PC-9 (cell line): ENCODE measurements at places on chromosomes 6 and 20. TPM values are rescaled to one million over a fixed set of nuclear protein-coding genes. Genes with fewer than 3 reads are reported as not detected.

Gene CLVS2
- not detected in 2 replicates for total RNA-seq

Gene BTN3A1
- 28.3 and 30.4 TPM in 2 replicates for total RNA-seq

DNA sequence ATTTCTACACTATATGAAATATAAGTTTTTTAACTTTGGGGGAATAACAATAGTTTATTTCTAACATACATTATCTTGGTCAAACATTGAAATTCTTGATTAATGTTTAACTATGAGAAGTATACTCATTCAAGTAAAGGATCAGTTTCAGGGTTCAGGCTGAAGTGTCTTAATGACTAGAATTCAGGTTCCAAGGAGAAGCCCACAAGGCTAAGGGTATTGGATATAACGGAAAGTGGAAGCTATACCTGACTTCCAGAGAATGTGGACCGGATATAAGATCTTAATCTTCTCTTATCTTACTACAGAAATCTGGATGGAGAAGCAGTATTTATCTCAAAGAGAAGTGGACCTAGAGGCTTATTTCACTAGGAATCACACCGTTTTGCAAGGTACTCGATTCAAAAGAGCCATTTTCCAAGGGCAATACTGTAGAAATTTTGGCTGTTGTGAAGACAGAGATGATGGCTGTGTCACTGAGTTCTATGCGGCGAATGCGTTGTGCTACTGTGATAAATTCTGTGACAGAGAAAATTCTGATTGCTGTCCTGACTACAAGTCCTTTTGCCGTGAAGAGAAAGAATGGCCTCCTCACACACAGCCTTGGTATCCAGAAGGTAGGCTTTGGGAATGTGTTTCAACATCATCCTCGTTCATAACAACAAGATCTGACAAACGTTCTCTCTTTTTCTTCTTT lies at the start of gene TINAG:
TSS of gene TINAG (plus strand) at position 153 of the 697 bp plus-strand sequence. CDS start at position 263, 110 bp downstream.
- no peak within 1 kb of the TSS for H3K4me3 ChIP-seq
- no peak for DNase-seq
- 0 out of 2 replicates have a peak, but pooled peaks cover 4% of the 10 kb centered on the region for H3K4me1 ChIP-seq
- H3K27me3 ChIP-seq = no peaks in the 10 kb centered on the region
- H3K27ac ChIP-seq = no peak within 1 kb of the TSS

DNA sequence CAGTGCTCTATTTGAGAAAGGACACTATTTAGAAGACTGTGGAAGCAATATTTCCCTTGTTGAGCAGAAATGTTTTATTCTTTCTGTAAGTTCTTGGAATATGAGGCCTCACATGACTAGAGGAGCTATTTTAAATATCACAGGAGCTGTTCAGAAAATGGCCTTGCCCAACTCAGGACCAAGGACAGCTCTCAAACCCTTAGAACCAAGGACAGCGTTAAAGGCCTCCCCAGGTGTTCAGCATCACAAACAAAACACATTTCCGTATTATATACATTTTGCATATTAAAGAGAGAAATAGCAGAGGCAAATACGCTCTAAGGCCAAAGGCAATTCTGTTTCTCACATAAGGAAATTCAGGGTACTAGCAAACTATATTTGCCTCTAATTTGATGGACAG lies 631.4 kb downstream of the CDH26 start:
- H3K4me1 ChIP-seq = no peaks in the 10 kb centered on the region
- H3K4me3 ChIP-seq = no peak overlapping the region
- no peak for DNase-seq
- no peaks in the 10 kb centered on the region; the same call in 1 of the 2 replicates for H3K27me3 ChIP-seq

DNA sequence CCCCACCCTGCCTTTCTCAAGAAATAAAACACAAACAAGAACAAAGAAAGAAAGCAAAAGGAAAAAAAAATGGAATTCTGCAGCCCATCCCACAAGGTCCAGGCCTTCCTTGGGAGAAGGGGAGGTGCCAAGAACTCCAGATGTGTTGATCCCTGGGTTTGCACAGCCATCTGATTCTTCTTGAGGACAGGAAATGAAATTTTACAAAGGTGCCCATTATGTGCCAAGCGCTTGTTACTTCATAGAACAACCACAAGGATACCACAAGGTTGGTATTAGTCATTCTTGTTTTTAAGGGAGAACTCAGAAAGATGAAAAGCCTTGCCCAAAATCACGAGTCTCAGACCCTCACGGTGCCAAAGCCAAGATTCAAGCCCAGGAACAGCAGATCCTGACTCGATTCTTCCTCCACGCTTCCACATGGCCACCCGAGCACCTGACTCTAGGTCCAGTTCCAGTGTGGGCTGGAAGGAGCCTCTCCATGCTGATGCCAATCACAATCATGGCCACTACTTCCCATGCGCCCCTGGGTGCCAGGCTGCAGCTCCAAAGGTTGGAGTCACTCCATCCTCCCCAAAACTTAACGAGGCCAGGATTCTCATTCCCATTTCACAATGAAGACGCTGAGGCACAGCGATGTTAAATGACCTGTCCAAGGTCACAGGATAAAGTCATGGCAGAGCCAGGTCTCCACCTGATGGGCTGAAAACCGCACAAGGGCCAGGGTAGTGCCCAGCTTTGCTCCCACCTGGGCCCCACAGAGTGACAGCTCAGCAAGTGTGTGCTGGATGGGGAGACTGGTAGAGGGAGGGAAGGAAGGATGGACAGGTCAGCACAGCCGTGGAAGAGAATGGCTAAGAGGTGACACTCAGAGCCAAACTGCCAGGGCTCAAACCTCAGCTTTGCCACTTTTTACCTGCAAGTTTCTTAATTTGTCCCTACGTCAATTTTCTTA lies 66.7 kb upstream of the TOP1 start:
- H3K36me3 ChIP-seq = no peaks in the 10 kb centered on the region
- H3K27me3 ChIP-seq = peaks cover 14% of the 10 kb centered on the region
- DNase-seq = no peak
- no peaks in the 10 kb centered on the region for H3K4me1 ChIP-seq

- H3K4me1 ChIP-seq = peaks cover 74% of the 10 kb centered on the region
- H3K36me3 ChIP-seq = no peaks in the 10 kb centered on the region
- peak; percentile 9 for DNase-seq
Observed at GRCh38 chr20:20548527-20549266, 163.7 kb downstream of the RALGAPA2 start.

Gene HLA-DRA
- total RNA-seq = not detected in 2 replicates

Gene SPATA25
- 5.2 and 6.3 TPM in 2 replicates for total RNA-seq

GRCh38 chr6:116624036-116624805 lies 7.9 kb downstream of the RSPH4A start:
- H3K4me3 ChIP-seq = no peak overlapping the region
- H3K27me3 ChIP-seq = no peaks in the 10 kb centered on the region
- no peaks in the 10 kb centered on the region for H3K36me3 ChIP-seq
- DNase-seq = peak; percentile 51
- H3K27ac ChIP-seq = no peak overlapping the region
- peaks cover 10% of the 10 kb centered on the region for H3K4me1 ChIP-seq

Gene SYNE1
- 13.4 and 14.8 TPM in 2 replicates for total RNA-seq

- no peaks in the 10 kb centered on the region for H3K36me3 ChIP-seq
- peaks cover 16% of the 10 kb centered on the region for H3K4me1 ChIP-seq
- H3K27ac ChIP-seq = peak overlapping the region; percentile 54
- no peak for DNase-seq
Observed at GRCh38 chr6:2998998-2999617, 586 bp upstream of the NQO2 start.

Gene SSTR4
- total RNA-seq = not detected in 2 replicates
